ENCODE measurements at places on chromosomes 4 and X.

GRCh38 chr4:147025042-147025441 lies 79.4 kb upstream of the TTC29 start:
- DNase-seq, result no peak

DNA sequence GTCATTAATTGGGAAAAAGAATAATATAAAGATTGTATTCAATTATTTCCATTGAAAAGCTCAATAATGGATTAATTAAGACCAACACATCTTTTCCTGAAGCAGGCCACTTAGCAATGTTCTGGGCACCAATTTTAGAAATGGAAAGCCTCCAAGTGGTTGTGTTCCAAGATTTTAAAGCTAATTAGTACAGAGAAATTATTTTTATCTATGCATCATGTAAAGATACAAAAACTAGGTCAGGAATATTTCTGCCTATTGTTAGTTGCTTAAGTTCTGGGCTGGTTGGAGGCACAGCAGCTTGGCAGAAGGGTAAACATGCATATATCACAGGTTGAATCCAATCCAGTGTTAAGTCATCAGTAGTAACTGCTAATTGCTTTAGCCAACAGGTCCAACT lies 101.9 kb downstream of the RASL11B start:
- no peak for DNase-seq

DNA sequence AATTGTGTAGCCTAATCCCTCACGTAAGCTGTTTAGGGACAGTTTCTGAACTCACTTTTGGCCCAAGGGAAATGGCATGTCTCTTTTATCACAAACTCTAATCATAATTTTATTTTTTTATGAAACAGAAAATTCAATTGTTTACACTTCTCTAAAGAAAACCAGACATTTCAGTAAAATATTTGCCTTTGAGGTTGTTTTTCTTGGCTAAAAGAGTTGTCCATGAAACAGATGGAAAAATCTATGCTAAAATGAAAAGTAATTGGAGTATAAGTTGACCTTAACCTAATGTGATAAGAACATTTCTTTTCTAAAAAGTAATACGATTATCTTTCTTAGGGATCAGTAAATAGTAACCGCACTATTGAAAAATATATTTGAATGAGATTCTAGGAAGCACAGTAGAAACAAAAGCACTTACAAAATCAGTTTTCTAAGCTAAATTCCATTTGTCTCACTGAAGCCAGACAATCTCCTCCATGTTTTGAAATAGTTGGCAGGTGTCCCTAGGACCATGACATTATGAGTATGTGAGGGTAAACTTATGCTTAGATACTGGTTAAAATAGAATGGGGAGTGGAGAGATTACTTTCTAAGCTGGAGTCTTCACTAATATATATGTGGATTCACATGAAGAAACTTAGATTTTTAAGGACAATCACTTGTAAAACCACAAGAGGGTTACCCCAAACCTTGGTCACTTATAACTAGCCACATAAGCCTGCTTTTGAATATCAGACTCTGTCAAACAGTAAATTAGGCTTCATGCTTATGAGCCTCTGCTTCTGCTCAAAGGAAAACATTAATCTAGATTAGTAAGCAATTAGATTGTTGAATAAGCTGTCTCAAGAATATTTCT lies 20.1 kb upstream of the TET2 start:
- no peak for DNase-seq

DNA sequence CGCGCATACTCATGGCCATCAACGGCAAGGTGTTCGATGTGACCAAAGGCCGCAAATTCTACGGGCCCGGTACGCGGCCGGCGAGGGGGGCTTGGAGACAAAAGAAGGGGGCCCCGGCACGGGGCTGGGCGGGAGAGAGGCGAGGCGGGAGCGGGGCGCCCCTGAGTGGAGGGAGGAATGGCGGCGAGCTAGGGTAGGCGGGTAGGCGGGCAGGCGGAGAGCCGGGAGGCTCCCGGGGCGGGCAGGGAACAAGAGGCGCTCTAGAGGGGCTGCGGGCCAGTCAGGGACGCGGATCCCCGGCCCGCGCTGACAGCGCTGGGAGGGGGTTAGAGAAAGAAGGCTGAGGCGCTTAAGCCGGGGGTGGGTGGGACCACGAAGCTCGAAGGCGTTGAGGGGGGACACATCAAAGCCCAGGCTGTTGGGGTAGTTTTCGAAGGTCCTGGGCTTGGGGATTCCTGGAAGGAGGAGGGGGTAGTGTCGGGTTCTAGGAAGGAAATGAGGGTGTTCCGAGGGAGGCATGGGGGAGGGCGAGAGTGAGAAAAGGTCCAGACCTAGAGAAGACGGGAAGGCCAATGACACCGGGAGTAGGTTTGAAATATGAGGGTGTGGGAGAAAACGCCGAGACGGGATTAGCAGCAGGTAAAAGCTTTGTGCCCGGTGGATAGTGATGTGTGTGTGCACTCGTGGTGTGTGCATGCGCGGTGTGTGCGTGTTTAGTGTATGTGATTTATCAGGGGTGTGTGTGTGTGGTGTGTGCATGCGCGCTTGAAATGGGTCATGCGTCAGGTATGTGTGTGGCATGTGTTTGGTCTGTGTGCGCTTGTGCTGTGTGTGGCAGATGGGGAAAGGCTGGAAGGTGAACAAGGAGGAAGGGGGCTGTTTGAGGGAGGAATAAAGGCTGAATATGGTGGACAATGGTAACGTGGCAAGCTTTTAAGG lies 807 bp downstream of the PGRMC1 start:
- peak; percentile 28 for DNase-seq

DNA sequence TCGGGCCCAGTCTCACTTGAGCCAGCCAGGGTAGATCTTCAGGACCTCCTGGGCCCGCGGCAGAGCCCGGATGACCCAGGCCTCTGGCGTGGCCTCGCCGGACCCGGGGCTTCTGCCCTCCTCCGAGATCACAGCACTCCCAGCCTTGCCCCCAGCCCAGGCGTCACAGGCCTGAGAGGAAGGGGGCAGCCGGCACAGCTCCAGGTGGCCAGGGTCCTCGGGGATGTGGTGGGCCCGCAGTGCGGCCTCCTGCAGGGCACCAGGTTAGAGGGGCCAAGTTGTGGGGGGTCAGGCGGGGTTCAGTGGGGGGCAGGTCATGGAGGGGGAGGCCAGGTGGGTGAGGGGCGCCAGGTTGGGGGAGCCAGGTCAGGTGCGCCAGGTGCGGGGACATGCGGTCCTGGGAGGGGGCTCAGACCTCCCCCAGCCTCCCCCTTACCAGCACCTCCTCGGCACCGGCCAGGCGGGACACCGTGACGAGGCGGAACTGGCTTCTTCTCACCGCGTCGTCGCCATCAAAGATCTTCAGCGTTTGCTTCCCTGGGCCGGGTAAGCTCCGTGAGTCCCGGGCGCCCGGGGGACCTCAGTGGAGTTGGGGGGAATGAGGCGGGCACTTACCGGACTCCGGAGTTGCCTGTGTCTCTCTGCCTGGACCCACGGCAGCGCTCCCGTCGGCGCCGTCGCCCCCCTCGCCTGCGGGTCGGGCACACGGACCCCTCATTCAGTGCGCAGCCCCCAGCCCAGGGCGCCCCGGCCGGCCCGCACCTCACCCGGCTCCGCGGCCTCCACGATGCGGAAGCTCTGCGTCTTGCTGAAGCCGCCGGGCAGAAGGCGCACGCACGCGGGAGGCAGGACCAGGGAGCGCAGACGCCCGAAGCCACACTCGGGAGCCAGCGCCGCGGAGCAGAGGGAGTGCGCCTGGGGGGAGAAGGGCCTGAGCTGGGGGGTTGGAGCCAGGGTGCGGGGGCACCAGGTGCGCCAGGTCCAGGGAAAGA lies 6.0 kb downstream of the DGKQ start:
- no peak for DNase-seq

GRCh38 chr4:89836897-89837384 lies at the start of gene SNCA:
Gene SNCA, minus strand, starts transcription at chr4:89837161. Its CDS starts 1,494 bp downstream, at chr4:89835667.
- peak; percentile 73 for DNase-seq

GRCh38 chr4:139863531-139863930 lies 197.9 kb downstream of the MGST2 start:
- no peak for DNase-seq

DNA sequence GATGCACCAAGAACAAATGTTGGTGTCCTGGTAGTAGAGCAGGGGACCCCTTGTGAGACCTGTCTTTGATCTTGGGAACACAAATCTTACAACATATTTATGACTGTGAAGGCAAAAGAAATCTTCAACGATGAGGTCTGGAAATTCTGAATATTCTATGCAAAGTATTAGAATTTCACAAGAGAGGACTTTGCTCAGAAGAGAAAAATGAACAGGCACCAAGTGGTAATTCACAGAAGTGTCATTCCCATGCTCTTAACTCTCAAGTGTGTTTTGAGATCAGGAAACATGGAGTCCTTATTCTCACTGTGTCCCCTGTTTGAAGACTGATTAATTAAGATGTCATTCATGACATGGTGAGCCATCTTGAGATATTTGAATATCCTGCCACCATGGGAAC lies 52.5 kb downstream of the COQ2 start:
- DNase-seq, result no peak

DNA sequence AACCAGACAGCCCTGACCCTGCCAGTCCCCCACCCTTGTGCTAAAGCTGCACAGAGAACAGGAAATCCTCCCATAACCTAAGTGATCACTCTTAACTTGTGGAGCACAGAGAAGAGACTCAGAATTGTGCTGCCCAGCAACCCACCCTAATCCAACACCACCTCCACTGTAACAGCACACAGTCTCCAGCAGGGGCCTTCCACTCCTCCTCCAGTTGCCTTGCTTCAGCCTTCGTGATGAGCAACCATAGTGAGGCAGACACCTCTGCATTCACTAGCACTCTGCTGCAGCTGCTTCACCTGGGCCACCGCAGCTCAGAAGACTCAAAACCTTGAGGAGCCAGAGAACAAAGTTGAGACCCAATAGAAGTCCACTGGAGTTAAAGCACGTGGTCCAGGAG lies 7.9 kb upstream of the UGT2B4 start:
- DNase-seq, result no peak

GRCh38 chr4:106201373-106201772 lies 114.6 kb downstream of the TBCK start:
- no peak for DNase-seq

GRCh38 chrX:150548684-150549083 lies 19.7 kb upstream of the MTM1 start:
- no peak for DNase-seq

DNA sequence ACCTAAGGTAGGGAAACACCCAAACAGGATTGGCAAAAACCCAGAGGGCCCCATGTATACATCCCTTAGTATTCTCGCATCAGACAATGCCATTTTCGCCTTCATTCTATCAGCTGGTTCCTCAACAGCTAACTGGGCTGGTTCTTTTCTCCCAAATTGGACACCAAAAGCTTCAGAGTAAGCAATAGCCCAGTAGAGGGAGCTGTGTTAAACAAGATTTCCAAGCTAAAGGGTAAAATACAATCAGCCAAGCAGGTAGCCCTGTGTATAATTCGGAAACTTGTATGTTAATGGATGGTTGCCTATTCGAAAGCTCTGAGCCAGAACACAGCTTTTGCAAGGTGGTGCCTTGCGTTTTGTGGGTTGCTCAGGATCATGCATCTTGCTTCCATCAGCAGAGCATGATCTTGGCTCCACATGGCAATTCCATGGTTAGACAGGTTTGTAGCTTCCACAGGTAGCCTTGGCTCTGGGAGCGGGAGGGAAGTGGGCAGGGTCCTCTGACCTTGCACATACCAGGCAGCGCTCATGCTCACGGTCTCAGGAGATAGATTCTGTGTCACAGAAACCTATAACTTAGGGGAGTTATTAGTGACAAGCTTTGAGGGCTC lies 115.2 kb upstream of the LNX1 start:
- DNase-seq, result no peak

DNA sequence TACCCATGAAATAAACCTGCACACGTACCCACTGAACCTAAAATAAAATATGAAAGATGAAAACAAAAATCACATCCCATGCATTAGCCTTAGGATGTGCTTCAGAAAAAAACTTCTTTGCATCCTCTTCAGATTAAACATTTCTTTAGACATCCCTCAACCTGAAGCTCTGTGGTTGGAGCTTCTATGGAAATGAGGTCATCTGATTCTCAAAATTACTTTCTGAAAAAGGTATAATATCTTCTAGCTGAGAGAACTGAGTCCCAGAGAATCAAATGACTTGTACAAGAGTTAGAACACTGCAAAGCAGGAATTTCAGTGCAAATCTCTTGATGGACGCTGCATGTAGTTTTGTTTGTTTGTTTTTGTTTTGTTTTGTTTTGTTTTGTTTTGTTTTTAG lies 19.1 kb upstream of the ANTXR2 start:
- DNase-seq, result no peak

GRCh38 chr4:13108096-13108495 lies 376.0 kb downstream of the RAB28 start:
- no peak for DNase-seq

DNA sequence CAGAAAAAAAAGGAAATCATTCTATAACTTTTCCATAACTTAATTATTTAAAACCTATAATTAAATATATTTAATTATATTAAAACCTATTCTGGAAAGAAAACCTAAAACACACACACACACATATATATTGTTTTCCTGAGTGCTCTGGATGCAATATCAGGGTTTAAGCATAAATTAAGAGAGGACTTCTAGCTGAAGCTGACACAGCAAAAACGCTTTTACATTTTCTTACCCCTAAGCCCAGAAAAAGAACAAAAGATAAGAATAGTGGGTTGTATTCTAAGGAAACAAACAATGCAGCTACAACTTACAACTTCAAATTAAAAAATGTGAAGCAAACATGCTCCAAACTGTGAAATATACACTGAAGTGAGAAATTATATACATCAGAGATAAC lies 52.3 kb downstream of the TMPRSS11B start:
- no peak for DNase-seq

- no peak for DNase-seq
These were observed 441.9 kb downstream of the FSTL5 start for GRCh38 chr4:161721947-161722346.

GRCh38 chrX:110310000-110310790 lies 7.7 kb downstream of the AMMECR1 start:
- DNase-seq, result no peak

- DNase-seq, result no peak
These were observed 93.5 kb downstream of the RLIM start for GRCh38 chrX:74520896-74521295.

GRCh38 chr4:68997040-68997439 lies 45.4 kb upstream of the UGT2A3 start:
- DNase-seq, result no peak

GRCh38 chrX:1380672-1381233 lies 11.2 kb downstream of the SLC25A6 start:
- no peak for DNase-seq

- DNase-seq, result no peak
These were observed 50.8 kb downstream of the CBLL2 start for GRCh38 chrX:22323541-22323940.

- no peak for DNase-seq
These were observed 249.9 kb downstream of the HNRNPD start for GRCh38 chr4:82123934-82124333.

GRCh38 chr4:166049036-166049435 lies 176.0 kb downstream of the TLL1 start:
- DNase-seq, result no peak

All from hindlimb muscle (tissue), 1 donor.